ENCODE measurements at places on chromosomes 11 and 22.

- DNase-seq: no peak
Observed at GRCh38 chr11:72098741-72099140, 4.4 kb downstream of the LAMTOR1 start.

DNA sequence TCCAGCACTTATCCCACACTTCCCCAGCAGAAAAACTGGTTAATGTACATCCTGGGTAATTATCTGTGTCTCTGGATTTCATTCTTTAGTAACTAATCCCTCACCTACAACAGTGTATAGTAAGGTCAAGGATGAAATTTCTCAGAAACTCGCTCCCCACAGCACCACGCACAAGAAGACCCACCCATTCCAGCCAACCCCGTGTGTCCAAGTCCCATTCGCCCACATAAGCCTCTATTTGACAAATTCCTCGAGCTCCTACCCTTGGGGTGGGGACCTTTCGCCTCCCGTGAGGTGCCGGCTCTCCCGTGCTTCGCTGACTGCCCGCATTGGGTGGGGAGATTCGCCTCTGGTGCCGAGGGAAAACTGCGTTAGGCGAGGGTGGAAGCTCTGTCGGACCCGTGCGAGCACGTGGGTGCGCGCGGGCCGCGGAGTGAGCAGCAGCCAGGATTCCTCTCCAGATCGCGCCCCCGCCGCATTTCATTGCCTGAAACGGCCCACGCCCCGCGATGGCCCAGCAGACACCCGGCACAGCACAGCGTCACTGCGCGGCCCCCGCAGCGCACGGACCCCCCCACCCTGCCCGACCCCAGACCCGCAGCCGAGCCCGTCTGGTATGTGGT is 866 bp downstream of the EXPH5 start:
- DNase-seq: peak; percentile 18

DNA sequence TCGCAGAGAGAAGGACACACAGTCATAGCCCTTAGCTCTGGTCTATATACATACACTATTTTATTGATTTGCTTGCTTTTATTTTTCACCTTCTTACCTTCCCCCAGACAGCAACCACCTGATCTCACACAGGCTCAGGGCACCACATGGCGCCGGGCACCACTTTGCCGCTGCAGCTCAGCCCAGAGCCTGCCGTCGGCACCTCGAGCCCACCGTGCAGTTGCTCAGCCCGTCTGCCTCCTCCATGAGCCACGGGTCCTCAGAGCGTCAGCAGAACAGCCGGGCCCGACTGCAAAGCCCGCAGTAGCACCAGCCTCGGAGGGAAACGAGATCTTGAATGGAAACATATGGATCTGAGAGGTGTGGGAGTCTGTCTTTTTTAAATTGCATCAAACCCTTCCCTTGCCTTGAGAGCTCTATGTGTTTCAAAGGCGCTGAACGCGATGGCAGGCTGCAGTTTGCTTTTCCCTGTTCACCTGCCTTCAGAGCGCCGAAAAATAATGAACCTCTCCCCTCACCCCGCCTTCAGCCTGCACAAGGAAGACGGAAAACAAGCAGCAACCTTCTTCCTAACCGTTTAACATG is 505.4 kb downstream of the MN1 start:
- DNase-seq: no peak

DNA sequence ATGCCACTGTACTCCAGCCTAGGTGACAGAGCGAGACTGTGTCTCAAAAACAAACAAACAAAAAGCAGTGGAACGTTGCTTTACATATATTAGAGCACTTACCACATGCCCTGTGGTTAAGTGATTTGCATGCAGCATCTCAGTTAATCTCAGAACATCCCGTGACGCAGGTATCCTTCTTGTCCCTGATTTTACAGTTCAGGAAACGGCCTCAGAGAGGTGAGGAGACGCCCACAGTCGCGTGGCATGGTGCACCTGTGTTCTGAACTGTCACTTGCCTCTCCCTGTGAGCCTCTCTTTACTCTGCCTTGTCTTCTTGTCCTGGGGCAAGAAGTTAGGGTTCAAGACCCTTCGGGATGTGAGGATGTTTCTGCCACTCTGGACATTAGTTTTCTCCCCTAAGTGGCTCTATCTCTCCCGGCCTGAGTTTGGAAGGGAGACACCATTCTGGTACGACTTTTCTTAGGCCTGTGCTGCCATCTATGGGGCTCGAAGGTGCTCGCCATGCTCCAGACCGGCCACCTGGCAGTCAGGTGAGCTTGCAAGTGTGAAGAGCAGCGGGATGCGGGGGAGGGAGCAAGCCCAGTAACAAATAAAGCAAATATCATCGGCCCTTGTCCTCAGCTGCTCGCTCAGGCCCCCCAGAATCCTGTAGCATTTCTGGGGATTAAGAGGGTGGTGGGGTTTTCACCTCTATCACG is 25.6 kb downstream of the YWHAH start:
- no peak for DNase-seq

DNA sequence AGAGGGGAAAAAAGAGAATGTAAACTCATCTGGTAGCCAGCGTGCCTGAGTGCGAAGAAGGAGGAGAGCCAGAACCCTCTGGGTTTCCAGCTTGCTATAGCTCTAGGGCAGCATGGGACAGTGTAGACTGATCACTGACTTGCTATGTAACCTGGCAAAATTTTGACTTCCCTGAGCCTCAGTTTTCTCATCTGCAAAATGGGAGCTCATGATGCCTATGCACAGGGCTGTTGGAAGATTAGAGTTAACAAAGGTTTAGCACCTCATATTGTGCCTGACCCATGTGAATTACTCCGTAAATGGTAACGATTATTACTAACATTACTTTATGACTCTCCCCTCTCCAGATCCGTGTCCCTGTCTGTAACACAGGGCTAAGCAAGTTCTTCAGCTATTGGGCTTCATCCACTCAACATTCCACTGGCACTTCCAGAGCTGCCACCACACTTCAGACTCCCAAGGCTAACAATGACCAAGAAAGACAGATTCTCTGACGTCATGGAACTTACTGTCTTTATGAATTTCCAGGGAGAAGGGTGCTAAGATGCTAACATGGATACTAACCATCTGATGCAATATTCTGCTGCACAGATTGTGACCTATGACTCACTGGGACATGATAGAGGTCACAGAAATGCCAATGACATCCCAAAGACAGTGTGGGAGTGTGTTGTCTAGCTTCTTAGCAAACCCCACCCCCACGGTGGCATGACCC is 195.2 kb downstream of the TRIM29 start:
- DNase-seq: no peak

DNA sequence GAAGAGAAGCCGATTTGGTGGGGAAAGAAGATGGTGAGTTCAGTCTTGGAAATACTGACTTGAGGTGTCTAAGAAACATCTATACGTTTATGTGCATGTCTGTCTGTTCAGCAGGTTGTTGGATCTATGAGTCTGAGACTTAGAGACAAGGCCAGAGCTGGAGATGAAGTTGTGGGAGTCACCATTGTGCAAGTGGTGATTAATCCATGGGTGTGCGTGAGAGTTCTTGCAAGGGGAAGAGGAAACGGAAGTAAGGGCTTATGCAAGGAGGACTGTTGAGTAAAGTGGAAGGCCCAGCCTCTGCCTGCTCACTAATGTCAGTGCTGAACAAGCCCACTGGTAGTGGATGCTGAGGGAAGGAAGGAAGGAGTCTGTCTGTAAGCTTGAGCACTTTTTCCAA is 9.7 kb downstream of the TMEM45B start:
- DNase-seq: no peak

- no peak for DNase-seq
Observed at GRCh38 chr11:24225501-24225900, 271.4 kb upstream of the LUZP2 start.

- DNase-seq: no peak
Observed at GRCh38 chr11:114082415-114082748, 22.9 kb downstream of the ZBTB16 start.

GRCh38 chr11:95688501-95689222 is 100.9 kb downstream of the FAM76B start:
- DNase-seq: no peak

- no peak for DNase-seq
Observed at GRCh38 chr11:64373598-64373974, 14.6 kb downstream of the RPS6KA4 start.

- DNase-seq: no peak
Observed at GRCh38 chr11:17930544-17931125, 82.2 kb downstream of the SERGEF start.

GRCh38 chr11:69074375-69075140 is 25.8 kb downstream of the TPCN2 start:
- no peak for DNase-seq

DNA sequence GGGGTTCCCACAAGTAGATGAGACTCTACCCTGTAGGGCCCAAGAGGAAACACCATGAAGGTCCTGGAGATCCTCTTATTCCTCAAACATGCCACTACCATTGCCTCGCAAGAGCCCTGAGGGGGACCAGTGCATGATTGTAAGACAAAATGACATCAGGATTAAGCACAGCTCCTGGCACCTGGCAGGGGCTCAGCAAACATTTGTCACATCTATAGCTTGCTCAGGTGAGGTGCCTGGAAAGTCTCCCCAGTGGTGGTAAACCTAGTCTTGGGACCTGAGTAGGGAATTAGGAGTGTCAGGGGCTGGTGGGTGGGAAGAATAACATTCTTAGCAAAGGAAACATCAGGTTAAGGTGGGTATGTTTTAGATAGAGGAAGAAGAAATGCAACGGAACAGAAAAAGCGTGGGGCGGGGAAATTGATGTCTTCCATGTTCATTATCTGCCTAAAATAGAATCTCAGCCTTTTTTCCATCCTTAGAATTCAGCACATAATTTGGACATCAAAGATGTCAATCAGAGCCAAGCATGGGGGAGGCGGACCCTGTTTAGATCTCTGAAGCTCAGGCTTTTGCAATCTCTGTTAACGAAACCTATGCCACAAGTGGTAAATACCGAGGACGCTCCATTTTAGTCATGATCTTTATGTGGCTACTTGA is 924 bp downstream of the YPEL1 start:
- no peak for DNase-seq

DNA sequence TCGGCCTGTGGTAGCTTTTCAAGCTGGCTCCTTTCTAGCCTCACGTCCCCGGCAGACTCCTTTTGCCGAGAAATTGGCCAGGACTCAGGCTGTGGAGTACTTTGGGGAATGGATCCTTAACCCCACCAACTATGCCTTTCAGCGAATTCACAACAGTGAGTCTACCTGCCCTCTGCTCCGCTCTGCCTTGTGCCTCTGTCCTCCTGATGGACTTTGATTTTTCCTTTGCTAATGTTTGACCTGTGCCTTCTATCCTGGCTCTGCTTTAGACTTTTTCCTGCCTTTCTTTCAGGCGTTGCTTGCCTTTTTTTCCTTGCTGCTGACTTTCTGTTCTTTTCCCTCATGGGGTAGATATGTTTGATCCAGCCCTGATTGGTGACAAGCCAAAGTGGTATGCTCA is 12.5 kb downstream of the MADD start:
- DNase-seq: no peak

DNA sequence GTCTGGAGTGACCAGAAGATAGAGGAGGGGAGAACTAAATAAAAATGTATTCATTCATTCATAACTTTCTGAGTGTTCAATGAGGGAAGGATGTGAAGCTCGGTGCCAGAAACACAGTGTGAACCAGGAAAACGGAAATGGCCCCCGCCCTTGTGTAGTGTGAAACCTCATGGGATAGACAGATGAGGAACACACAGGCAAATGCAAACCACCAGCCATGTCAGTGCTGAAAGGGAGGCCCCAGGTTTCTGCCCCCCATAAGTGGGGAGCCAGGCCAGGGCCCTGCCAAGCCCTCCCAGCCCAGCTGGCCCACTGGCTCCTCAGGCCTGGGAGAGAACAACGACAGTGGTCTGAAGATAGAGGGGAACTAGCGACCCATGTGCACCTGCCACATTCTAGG is 30.5 kb downstream of the LARGE1 start:
- no peak for DNase-seq

DNA sequence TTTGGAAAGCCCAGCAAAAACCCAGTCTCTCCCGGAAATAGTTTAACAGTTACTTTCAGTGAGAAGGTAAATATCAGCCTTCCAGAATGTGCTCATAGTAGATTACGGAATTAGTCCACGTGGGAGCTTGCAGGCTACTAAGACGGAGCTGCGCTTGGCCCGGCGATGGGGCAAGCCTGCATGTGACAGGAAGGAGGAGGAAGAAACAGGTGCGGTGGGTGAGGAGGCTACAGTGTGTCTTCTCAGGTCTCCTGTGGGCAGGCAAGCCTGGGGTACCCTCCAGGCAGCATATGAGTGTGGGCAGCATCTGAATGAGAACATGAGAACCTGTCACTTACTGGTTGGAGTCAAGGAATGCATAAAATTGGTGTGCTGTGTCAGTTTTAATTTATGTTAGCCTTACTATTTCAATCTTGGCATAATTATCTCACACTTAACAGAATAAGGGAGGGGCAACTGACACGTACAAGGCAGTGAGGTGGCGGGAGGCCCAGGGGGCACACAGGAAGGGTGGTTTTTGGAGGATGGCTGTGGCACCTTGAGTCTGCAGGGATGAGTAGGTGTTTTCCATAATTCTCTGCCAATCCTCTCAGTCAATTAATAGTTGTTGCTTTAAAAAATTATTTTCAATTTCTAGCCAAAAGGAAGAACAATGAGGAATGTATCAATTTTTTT is 35.7 kb downstream of the CLMP start:
- no peak for DNase-seq

DNA sequence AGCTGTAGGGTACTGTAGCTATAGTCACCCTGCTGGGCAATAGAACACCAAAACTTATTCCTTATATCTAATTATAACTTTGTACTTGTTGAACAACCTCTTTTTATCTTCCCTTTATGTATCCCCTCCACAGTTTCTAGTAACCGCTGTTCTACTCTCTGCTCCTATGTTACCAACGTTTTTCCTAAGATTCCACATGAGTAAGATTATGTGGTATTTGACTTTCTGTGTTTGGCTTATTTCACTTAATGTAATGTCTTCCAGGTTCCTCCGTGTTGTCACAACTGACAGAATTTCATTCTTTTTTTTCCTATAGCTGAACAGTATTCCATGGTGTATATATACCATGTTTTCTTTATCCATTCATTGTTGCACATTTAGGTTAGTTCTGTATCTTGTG is 258.4 kb downstream of the DYNC2H1 start:
- no peak for DNase-seq

DNA sequence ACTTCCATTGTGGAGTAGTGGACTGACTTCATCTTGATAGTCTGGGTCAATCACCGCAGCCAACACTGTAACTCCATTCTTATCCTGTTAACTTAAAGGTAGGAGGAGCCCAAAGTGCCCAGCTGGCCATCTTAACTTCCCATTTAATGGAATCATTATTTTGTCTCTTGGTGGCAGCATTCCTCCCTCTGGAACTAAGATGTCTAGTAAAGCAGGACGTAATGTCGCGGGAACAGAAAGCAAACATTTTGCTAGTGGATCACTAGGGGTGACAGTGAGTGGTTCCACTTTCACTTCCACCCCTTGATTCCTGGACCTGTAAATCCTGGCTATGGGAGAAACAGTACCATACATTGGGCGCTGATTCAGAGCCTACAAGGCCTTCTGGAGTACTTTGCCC is 71.4 kb downstream of the GAB4 start:
- no peak for DNase-seq

- DNase-seq: no peak
Observed at GRCh38 chr11:114265122-114265878, 30.9 kb upstream of the NNMT start.

DNA sequence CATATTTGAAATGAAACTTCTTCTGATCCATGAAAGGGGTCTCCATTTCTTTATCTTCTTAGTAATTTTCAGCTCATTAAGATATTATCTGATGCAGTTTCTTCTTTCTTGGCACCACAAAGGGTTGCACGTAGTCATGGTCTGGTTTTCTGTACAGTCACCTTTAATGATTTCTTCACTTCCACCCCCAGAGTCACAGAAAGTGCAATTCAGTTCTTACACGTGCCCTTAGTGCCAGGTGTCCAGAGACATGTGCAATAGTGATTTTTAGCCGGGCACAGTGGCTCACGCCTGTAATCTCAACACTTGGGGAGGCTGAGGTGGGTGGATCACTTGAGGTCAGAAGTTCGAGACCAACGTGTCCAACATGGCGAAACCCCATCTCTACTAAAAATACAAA is 202.8 kb upstream of the MTNR1B start:
- no peak for DNase-seq
